ENCODE measurements at places on chromosomes 2 and 18. TPM values are rescaled to one million over a fixed set of nuclear protein-coding genes. Genes with fewer than 3 reads are reported as not detected.

DNA sequence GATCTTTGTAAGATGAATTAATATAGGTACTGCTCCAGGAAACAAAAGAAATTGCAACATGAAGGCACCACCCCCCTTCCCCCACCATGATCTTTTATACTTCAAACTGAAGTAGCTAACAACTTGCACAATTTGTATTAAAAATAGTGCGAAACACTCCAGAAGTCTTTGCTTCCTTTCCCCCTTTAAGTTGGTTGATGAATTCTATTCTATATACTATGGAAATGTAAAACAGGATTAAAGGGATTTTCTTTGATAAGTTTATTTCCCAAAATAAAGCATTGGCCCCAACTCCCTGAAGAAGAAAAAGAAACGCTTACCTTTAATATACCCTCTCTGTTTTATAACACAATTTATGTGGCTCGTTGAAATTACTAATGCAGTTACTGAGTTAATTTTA, 227.1 kb downstream of the ARHGAP15 start:
- no peak for DNase-seq
- no peak overlapping the region for H3K4me3 ChIP-seq
- no peaks in the 10 kb centered on the region for H3K27me3 ChIP-seq
- H3K27ac ChIP-seq: no peak overlapping the region
- H3K4me1 ChIP-seq: no peaks in the 10 kb centered on the region

DNA sequence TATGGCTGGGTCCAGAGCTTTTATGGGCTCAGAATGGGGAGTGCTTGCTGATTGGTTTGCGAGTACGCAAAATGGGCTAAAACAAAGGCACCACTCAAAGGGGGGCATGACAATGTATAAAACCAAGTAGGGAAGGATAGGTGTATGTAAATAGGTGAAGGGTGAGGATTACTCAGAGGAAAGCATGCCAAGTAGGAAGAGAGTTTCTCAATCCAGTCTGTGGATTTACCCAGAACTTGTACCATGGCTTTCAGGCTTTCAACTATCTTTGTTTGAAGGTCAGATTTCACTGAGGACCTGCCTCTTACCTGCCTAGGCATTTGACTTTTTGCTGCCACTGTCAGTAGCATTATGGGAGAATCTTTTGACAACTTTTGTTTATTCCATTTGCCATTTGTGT, 92.3 kb downstream of the RAB3GAP1 start:
- DNase-seq: no peak
- peaks cover 2% of the 10 kb centered on the region for H3K36me3 ChIP-seq
- H3K27ac ChIP-seq: no peak overlapping the region
- H3K4me3 ChIP-seq: no peak overlapping the region
- H3K4me1 ChIP-seq: no peaks in the 10 kb centered on the region

- no peak overlapping the region for H3K27ac ChIP-seq
- H3K4me3 ChIP-seq: no peak overlapping the region
- peak; percentile 95 for DNase-seq
- H3K27me3 ChIP-seq: no peaks in the 10 kb centered on the region
- peaks cover 5% of the 10 kb centered on the region for H3K4me1 ChIP-seq
Observed at GRCh38 chr18:48675352-48675761, 136.5 kb downstream of the CTIF start.

FBLN7 gene
- polyA plus RNA-seq: 2.6 TPM

DNA sequence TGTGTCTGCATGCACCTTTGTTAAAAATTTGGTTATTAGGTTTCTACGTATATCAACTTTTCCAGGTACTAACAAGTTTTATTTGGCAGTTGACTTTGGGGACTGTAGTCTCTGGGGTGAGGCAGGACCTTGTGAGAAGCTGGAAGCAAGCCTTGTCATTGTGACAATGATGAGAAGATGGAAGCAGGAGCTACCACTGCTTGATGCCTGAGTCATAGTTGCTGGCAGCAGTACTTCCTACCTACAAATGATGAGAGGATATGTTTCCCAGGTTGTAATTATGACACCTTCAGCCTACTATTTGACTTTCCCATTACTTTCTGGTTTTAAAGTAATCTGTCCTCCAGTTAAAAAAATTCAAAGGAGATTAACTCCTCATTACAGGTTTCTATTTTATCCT, 516.3 kb downstream of the NRXN1 start:
- no peak overlapping the region for H3K4me3 ChIP-seq
- DNase-seq: no peak
- no peaks in the 10 kb centered on the region for H3K36me3 ChIP-seq
- no peak overlapping the region for H3K27ac ChIP-seq
- H3K4me1 ChIP-seq: no peaks in the 10 kb centered on the region
- no peaks in the 10 kb centered on the region for H3K27me3 ChIP-seq

- no peaks in the 10 kb centered on the region for H3K27me3 ChIP-seq
- no peak overlapping the region for H3K27ac ChIP-seq
- DNase-seq: no peak
- no peaks in the 10 kb centered on the region for H3K4me1 ChIP-seq
- no peak overlapping the region for H3K4me3 ChIP-seq
Observed at GRCh38 chr18:68244786-68245185, 470.1 kb downstream of the TMX3 start.

GRCh38 chr18:43303376-43303775, 26.1 kb upstream of the SYT4 start:
- no peaks in the 10 kb centered on the region for H3K4me1 ChIP-seq
- no peak overlapping the region for H3K27ac ChIP-seq
- no peaks in the 10 kb centered on the region for H3K36me3 ChIP-seq
- no peak overlapping the region for H3K4me3 ChIP-seq
- DNase-seq: no peak
- no peaks in the 10 kb centered on the region for H3K27me3 ChIP-seq

- peak overlapping the region; percentile 36 for H3K27ac ChIP-seq
- H3K36me3 ChIP-seq: no peaks in the 10 kb centered on the region
- no peak overlapping the region for H3K4me3 ChIP-seq
- H3K27me3 ChIP-seq: no peaks in the 10 kb centered on the region
Observed at GRCh38 chr2:67880291-67880761, 182.5 kb downstream of the C1D start.

- H3K4me1 ChIP-seq: no peaks in the 10 kb centered on the region
- no peak for DNase-seq
- no peak overlapping the region for H3K27ac ChIP-seq
- H3K36me3 ChIP-seq: no peaks in the 10 kb centered on the region
Observed at GRCh38 chr2:240410004-240410403, 25.5 kb upstream of the GPC1 start.

- DNase-seq: no peak
- no peaks in the 10 kb centered on the region for H3K36me3 ChIP-seq
- H3K4me3 ChIP-seq: no peak overlapping the region
- peak overlapping the region; percentile 32 for H3K27ac ChIP-seq
Observed at GRCh38 chr18:3153107-3153704, 66.6 kb downstream of the MYOM1 start.

DNA sequence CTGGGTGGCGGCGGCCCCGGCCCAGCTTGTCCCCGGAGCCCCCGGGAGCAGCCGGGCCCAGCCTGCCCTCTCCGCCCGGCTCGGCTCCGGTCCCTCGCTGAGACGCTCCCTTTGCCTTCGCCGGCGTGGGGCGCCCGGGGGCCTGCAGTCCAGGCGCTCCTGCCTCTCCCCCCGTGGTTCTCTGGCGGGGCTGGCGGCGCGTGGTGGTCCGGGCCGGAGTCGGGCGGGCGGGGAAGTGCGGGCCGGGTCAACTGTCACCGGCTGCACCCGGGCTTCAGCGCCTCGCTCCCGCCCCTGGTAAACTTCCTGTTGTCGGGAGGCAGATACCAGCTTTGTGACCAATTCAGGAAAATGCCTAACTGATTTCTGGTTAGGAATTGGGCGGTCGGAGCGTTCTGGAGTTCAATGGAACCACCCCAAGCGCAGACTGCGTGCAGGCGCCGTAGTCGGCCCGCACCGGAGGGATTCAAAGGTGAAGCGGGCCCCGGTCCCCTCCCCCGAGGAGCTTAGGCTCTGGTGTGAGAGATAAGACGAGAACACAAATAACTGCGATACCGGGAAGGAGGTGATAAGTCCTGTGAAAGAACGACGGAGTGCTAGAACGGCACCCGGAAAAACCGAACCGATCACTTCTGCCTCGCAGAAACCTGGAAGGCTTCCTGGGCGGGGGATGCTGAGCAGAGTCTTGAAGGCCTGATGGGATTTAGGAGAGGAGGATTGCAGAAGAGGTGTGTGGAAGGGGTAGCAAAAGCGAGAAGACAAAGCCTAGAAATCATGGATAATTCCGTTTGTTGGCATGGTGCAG, 891 bp downstream of the CAB39 start:
- no peaks in the 10 kb centered on the region for H3K36me3 ChIP-seq
- DNase-seq: peak; percentile 62
- peak overlapping the region; percentile 80 for H3K4me3 ChIP-seq
- H3K27me3 ChIP-seq: no peaks in the 10 kb centered on the region

- H3K4me3 ChIP-seq: no peak overlapping the region
- H3K4me1 ChIP-seq: peaks cover 2% of the 10 kb centered on the region
- no peaks in the 10 kb centered on the region for H3K27me3 ChIP-seq
- H3K27ac ChIP-seq: peak overlapping the region; percentile 82
- H3K36me3 ChIP-seq: no peaks in the 10 kb centered on the region
- peak; percentile 72 for DNase-seq
Observed at GRCh38 chr2:74843433-74843832, 9.5 kb downstream of the HK2 start.

DNA sequence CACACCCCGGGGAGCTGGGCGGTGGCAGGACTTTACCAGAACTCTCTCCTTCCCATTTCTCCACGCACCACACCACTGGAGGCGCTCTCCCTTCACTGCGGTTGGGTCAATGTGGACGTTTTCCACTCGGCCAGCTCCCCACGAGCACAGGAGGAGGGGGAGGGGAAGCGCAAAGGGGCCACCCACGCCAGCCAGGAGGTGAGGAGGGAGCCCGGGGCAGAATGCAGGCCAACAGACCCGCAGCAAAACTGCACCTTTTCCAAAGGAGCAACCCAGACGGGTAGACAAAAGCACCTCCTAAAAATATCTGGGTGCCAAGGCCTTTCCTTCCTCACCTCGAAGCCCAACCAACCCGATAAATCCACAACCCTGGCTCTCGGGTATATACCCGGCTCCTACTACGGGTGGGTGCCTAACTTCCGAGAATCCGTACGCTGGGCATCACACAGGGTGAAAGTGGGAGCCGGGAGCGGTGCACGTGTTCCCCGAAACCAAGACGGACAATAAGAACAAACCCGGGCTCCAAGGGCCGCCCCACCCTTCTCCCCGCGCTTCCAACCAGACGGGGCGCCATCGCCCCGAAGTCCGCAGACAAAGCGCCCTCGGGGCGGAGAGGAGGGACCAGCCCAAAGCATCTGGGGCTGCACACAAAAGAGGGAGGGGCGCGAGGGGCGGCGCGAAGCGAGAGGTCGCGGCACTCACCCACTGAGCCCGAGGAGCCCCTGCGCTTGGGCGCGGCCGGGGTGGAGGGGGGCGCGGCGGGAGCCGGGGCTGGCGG, 1.0 kb downstream of the RTN4 start:
- peak overlapping the region; percentile 77 for H3K27ac ChIP-seq
- H3K4me1 ChIP-seq: no peaks in the 10 kb centered on the region
- peak overlapping the region; percentile 85 for H3K4me3 ChIP-seq
- DNase-seq: peak; percentile 94
- no peaks in the 10 kb centered on the region for H3K27me3 ChIP-seq
- no peaks in the 10 kb centered on the region for H3K36me3 ChIP-seq

NYAP2 gene
- polyA plus RNA-seq: 0.25 TPM

BOK gene
- polyA plus RNA-seq: 4.7 TPM

DNA sequence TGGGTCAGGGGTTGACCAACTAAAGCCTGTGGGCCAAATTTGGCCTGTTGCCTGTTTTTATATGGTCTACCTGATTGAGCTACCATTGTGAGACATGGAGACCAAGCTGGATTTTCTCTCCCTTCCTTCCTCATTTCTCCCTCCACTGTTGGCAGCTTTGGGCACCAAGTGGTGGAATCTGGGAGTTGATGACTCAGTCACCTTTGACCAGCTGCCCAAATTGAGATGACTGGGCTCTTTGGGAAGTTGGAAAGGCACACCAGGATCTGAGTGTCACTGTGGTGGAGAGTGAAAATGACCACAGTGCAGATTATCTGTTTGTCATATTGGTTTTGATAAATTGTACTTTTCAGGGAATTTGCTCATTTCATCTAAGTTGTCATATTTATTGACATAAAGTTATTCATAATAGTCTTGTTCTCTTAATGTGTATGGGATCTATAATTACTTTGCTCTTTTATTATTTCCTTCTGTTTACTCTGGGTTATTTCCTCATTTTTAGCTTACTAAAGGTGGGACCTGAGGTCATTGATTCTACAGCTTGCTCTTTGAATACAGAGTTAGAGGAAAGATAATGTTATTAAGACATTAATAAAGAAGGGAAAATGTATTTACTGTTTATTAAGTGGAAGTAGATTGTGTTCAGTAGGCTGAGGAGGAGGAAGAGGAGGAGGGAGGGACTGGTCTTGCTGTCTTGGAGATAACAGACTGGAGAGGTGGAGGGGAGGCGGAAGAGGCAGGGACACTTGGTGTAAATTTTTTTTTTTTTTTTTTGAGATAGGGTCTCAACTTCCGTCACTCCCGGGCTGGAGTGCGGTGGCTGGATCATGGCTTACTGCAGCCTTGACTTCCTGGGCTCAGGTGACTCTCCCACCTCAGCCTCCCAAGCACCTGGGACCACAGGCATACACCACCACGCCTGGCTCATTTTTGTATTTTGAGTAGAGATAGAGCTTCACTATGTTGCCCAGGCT, 31.8 kb downstream of the AGFG1 start:
- H3K4me1 ChIP-seq: peaks cover 3% of the 10 kb centered on the region
- no peak overlapping the region for H3K27ac ChIP-seq
- H3K4me3 ChIP-seq: no peak overlapping the region
- H3K36me3 ChIP-seq: no peaks in the 10 kb centered on the region
- peak; percentile 72 for DNase-seq

GRCh38 chr2:105125920-105126319, 88.1 kb downstream of the MRPS9 start:
- H3K4me3 ChIP-seq: no peak overlapping the region
- DNase-seq: no peak
- H3K36me3 ChIP-seq: no peaks in the 10 kb centered on the region
- no peaks in the 10 kb centered on the region for H3K4me1 ChIP-seq

DNA sequence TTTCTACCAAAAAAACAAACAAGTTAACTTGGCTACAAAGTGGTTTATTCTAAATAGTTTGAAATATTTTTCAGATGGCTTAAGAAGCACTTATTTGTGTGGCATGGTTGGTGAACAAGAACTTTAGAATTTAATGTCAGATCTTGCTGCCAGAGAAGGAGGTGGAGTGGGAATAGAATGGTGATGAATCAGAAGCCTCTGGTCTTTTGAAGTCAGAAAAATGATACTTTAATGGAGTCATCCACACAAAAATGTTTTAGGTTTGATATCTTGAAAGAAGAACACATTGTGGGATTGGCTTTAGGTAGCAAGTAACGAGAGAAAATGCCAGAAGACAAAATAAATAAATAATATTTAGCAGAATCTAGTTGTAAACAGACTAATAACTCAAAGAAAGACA, 243.1 kb upstream of the FANCL start:
- H3K27ac ChIP-seq: no peak overlapping the region
- no peaks in the 10 kb centered on the region for H3K4me1 ChIP-seq
- H3K36me3 ChIP-seq: no peaks in the 10 kb centered on the region
- no peak overlapping the region for H3K4me3 ChIP-seq
- DNase-seq: no peak
- no peaks in the 10 kb centered on the region for H3K27me3 ChIP-seq

LONRF2 gene
- 0.43 TPM for polyA plus RNA-seq

GTF2A1L gene
- polyA plus RNA-seq: not detected

- no peak overlapping the region for H3K4me3 ChIP-seq
- H3K27ac ChIP-seq: no peak overlapping the region
- no peaks in the 10 kb centered on the region for H3K36me3 ChIP-seq
Observed at GRCh38 chr18:48545757-48546321, 7.0 kb downstream of the CTIF start.

PSMA8 gene
- not detected for polyA plus RNA-seq

SMARCAL1 gene
- 9.4 TPM for polyA plus RNA-seq
